ENCODE measurements at places on chromosomes 4 and X. TPM values are rescaled to one million over a fixed set of nuclear protein-coding genes. Genes with fewer than 3 reads are reported as not detected.

GRCh38 chr4:83850435-83850834 lies 314.5 kb downstream of the GPAT3 start:
- no peak for DNase-seq

GRCh38 chr4:127604949-127605709 lies 27.6 kb upstream of the INTU start:
- DNase-seq, result no peak

- no peak for DNase-seq
These were observed 642.1 kb upstream of the TENM3 start for GRCh38 chr4:181601103-181601502.

DNA sequence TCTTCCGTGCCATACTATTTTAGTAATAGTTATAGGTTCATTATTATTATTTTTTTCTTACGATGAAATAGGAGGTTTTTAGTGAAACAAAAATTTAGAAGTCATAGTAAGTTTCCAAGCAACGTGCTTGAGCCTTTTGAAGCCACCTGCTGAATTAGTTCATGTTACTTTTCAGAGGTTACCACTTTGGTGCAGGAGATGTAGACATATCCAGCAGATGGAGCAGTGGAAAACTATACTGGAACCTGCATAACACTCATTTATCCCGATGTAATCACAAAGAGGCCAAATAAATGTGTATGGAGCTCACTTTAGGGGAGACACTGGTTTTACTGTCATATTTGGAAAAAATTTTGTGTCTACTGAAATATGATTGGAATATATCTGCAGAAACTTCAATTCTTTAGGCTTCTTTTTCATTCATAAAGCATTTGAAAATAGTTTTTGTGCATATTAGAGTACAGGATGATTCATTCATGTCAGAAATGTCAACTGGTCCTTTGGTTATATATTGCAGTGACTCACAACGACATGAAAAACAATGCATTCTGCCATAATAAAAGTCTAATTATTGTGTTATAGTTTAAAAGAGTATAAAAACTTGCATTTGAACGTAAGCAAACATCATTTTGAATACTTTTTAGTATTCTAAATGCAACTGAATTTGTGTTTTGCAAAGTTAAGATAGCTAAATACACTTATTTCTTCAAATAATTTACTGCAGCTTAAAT lies 2182.9 kb upstream of the TENM3 start:
- no peak for DNase-seq

DNA sequence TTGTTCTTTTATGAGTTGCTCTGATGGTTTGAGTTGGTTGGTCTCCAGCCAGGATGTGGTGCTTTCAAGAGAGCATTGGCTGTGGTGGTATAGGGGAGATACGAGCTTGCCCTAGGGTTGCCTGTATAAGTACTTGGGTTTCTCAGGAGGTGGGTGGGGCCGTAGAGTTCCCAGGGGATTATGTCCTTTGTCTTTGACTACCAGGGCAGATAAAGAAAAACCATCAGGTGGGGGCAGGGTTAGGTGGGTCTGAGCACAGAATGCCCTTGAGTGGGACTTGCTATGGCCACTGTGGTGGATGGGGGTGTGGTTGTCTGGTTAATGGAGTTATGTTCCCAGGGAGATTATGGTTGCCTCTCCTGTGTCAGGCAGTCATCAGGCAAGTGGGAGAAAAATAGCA lies 247.9 kb upstream of the HAND2 start:
- DNase-seq, result no peak

DNA sequence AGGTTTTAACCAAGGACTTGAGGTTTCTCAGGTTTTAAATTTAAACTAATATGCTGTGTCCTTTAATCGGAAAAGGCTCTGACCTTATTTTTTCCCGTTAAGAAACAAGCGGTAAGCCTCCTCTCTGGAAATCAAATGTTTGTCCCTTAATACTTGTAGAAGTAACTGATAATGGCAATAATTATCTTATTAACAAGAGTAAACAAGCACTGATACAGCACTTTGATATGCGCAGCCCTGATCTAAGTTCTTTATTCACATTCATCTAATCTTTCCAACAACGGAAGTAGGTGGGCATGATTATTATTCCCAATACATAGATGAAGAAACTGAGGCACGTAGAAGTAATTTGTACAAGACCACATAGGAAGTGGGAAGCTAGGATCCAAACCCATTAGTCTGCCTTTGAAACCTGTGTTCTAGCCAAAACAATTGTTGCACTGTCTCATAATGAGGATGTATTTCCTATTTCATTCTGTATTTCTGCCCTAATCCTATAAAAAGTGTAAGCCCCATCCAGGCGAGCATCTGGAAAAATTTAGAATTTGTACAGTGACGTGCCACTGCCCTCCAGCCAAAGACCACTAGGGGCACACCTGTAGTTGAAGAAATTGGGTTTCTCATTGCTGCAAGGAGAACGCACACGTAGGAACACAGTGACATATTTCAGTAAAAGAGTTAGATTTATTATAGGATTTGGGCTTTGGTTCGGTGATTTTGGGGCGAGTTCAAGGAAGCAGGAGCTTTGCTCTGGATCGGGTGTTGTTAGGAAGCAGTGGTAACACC lies 606 bp downstream of the CXorf58 start:
- no peak for DNase-seq

- no peak for DNase-seq
These were observed 280.3 kb upstream of the INTU start for GRCh38 chr4:127352220-127353113.

- DNase-seq, result no peak
These were observed 967.2 kb downstream of the RPA4 start for GRCh38 chrX:97850911-97851310.

DNA sequence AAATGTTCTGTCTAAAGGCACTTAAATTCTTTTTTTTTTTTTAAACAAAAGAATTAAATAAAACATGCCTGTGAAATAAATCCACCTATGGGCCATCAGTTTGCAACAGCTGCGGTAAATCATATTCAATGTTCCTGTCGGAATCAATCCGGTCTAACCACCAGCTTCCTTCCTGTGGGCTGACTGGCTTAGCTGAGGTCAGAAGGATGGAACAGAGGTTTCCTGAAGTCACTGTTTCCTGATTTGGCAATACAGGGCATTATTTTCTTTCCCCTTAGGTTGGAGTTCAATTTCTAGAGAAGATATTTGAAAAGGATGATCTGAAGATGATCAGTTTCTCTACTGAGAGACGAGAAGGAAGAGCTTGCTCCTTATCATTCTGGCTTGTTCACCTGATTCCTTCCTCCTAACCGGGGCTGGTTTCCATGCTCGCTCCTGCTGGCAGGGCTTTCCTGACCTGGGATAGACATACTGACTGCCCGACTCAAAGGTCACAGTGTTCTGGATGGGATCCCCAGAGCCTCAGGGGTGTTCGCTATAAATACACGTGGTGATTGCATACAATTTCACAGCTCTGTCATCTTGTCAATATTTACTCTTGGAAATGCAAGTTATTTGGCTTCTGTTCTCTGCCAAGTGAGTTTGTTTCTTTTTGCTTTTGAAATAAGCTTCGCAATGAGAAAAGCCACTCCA lies 21.7 kb downstream of the PDLIM3 start:
- peak; percentile 33 for DNase-seq

GRCh38 chrX:135346975-135347374 lies 37.7 kb downstream of the ETDC start:
- no peak for DNase-seq

DNA sequence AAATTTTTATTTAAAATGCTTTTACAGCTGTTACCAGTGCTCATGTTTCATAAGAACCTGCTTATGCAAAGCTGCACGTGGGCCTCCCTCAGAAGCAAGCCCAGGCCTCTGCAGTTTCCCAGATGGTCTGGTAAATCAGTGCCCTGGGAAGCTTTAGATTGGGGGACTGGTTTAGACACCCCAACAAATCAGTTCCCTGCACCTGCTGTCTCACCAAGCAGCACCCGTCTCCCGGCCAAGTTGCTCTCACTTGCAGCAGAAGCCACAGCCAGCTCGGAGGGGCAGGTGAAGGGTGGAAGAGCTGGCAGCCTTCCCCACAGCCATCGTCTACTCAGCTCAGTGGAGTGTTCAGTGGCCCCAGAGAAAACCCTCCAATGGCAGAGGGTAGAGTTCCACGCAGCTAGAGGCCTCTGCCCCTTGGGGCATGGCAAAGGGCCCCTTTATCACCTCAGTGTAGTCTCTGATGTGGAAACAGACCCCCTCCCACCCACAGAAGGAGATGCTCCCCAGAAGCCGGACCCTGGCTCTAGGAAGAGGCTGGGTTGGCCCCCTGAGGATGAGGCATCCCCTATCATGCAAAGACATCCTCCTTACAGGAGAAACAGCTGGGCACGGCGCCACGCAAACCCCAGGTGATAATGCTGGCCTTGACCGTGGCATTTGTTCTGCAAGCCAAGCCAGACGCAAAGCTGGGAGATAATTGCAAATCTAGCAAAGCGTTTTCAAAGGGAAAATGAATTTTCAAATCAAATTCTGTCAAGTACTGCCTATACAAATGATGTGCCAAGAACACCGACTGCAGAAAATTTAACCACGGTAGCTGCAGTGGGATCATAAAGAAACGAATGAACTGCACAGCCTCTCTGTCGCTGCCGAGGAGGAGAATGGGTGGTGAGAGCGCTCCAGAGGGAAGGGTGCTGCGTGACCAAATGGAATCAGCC lies 51.9 kb downstream of the ZFYVE28 start:
- no peak for DNase-seq

DNA sequence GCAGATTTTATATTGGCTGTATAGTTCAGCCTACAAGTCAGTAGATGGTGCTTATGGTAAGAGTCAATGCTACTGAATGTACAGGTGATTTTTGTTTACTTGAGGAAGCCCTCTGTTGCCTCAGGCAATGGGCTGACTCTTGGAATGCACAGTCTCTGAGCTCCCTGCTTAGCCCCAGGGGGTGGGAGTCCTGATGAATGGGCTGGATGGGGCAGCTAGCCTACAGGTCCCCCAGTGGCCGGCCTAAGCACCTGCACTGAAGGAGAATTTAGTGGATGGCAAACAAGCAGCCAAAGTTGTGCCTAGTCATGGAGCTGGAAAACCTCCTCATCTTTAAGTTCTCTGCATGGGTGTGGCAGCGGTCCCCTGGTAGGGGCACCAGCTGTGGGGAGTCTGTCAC lies 101.8 kb upstream of the CXorf51B start:
- no peak for DNase-seq

DNA sequence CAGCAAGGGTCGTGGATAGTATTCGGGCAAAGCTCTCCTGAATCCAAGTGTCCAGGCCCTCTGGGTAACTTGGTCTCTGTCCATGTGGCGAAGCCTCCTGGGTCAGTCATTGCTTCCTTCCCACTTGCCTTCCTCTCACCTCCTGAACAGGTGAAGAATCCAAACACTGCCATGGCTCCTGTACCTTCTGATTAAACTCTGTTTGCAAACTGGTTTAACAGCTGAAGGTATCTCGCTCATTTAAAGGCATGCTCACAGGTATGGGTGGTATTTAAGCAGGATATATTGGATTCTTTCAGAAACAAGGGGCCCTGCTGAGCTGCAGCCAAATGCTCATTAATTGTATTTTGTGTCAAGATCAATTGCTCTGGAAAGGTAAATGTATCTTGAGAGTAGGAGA lies 28.2 kb downstream of the FHDC1 start:
- no peak for DNase-seq

- DNase-seq, result no peak
These were observed 35.7 kb downstream of the APBB2 start for GRCh38 chr4:41178372-41179370.

DNA sequence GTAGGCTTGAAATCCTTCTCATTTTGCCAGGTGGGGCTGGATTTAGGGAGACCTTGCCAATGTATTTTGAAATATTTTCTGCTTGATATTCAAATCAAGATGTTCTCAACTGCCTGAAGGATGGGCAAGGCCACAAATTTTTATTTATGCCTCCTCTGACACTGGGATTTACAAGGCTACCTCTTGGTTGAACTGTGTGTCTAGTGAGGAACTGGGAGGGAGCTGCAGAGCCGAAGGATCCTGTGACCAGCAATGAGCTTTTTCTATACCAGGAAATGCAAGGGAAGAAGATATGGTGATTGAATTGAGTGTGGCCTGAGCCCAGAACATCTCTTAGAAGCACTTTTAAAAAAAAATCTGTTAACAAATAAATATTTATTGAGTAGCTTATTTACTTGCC lies 14.9 kb downstream of the VSIG1 start:
- no peak for DNase-seq

GRCh38 chr4:86846921-86847320 lies 2.3 kb downstream of the SLC10A6 start:
- DNase-seq, result no peak

DNA sequence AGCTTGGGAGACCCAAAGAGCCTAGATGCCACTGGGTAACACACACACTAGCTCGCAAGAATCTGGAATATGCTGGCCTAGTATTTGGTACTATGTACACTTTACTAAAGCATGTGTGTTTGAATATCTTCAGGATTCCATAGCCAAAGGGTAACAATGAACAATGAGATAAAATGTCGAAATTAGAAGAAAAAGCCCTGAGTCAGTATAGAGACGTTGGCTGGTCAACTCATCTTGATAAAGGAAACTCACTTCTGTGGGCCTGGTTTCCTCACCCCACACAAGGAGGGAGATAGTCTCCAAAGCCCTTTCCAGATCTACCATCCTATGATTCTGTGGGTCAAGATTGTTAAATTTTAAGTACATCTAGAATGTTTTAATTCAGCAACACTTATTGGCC lies 6.9 kb downstream of the ZDHHC9 start:
- DNase-seq, result no peak

DNA sequence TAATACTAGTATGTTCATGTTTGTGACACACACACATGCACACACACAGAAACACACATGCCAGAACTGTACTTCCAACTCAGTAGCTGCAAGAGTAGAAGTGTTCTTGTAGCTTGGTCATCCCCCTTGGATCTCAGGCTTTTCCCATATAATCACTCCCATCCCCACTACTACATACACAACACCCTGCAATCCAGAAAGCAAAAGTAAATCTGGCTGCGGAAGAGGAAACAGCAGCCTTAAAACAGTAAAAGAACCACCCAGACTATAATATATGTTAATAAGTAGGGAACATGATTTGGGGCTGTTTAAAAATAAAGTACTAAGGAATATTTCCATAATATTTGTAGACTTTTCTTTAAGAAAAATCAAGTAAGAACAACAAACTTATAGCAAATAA lies 103.2 kb downstream of the AMMECR1 start:
- no peak for DNase-seq

The RAP2C gene
- total RNA-seq, result 59.8 TPM

The CABS1 gene
- not detected for total RNA-seq

The MUC7 gene
- total RNA-seq, result not detected

The GABRG1 gene
- total RNA-seq, result not detected

The CSAG1 gene
- not detected for total RNA-seq
